Brain (organoid and tissue), 16 donors: ENCODE measurements at places on chromosomes 16 and 17. TPM values are rescaled to one million over a fixed set of nuclear protein-coding genes. Genes with fewer than 3 reads are reported as not detected.

Gene FSCN2
- 1.3 TPM for polyA plus RNA-seq

Gene TOP2A
- 141 TPM for polyA plus RNA-seq

Gene FGF11
- 6.6 TPM for polyA plus RNA-seq

Gene SPNS3
- polyA plus RNA-seq = 0.41 TPM

Gene OR2C1
- not detected for polyA plus RNA-seq

Gene SLC16A11
- polyA plus RNA-seq = 3.4 TPM

Gene UNC119
- polyA plus RNA-seq = 26.8 TPM

Gene CTRL
- 1.0 TPM for polyA plus RNA-seq

Gene C16orf46
- 3.2 TPM for polyA plus RNA-seq

Gene KRT23
- polyA plus RNA-seq = not detected

Gene CDH11
- polyA plus RNA-seq = 10.4 TPM

Gene ZNF598
- polyA plus RNA-seq = 32.5 TPM

Gene AMDHD2
- polyA plus RNA-seq = 18.9 TPM

Gene ST6GALNAC1
- polyA plus RNA-seq = 1.5 TPM

Gene SOX8
- polyA plus RNA-seq = 44.8 TPM

Gene CEP295NL
- 0.20 TPM for polyA plus RNA-seq

Gene GLYR1
- 63.6 TPM for polyA plus RNA-seq

Gene PITPNC1
- polyA plus RNA-seq = 34.7 TPM

Gene STXBP4
- 1.8 TPM for polyA plus RNA-seq

Gene HID1
- polyA plus RNA-seq = 93.8 TPM

Gene CDH13
- 10.7 TPM for polyA plus RNA-seq
